ENCODE measurements at places on chromosomes 5 and 9. TPM values are rescaled to one million over a fixed set of nuclear protein-coding genes. Genes with fewer than 3 reads are reported as not detected.

DNA sequence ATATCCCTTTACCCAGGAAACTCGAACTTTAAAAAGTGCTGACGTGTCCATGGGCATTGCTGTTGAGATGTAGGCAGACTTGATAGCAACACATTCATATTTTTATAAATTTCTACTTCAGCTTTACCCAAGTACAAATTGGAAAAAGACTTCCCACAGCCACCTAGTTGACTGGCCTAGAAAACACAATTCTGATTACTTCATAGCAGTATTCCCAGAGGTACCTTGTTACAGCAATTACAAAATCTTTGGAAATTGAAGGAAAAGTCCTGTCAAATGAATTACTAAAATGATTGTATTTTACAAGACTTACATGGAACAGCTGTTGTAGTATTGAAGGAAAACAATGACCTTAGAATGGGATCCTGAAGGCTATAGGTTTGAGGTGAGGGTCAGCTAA is 130.7 kb upstream of the NREP start:
- no peak overlapping the region for H3K4me3 ChIP-seq
- no peak overlapping the region for H3K27ac ChIP-seq
- no peak for DNase-seq
- no peaks in the 10 kb centered on the region for H3K36me3 ChIP-seq
- no peaks in the 10 kb centered on the region for H3K27me3 ChIP-seq
- H3K4me1 ChIP-seq, result no peaks in the 10 kb centered on the region

- no peaks in the 10 kb centered on the region for H3K4me1 ChIP-seq
- H3K36me3 ChIP-seq, result peaks cover 33% of the 10 kb centered on the region
- no peak overlapping the region for H3K4me3 ChIP-seq
- no peak for DNase-seq
- H3K27ac ChIP-seq, result no peak overlapping the region
- no peaks in the 10 kb centered on the region for H3K27me3 ChIP-seq
Measured at GRCh38 chr5:94910721-94911120, 292.3 kb downstream of the SLF1 start.

DNA sequence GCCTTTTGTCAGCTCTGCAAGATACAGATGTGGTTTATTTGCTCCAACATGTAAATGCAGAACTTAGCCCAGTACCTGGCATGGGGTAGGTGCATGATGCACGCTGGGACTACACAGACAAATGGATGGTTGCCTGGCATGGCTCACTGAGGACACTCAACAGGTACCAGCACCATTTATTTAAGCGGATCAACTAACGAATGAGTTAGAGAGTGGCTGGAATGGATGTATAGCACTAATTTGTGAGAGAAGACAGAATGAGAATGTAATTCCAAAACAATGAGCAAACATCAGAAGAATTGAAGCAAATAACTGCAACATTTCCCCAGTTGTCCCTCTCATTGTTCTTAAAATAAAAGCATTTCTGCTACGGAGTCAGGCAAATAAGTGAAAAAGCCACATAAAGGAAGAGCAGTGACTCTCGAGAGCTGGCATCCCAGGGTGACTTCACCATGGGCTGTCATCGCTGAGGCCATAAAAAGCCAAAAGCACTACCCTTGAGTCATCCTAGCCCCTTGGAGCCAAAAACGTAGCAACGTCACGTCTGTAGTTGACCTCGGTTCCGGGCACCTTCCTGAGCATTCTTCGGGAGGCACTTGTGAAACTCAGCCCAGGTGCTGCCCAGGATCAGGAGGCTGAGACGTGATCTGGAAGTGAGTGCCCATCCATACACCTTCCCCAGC is 290.3 kb downstream of the NSG2 start:
- no peak overlapping the region for H3K27ac ChIP-seq
- no peaks in the 10 kb centered on the region for H3K4me1 ChIP-seq
- no peaks in the 10 kb centered on the region for H3K36me3 ChIP-seq
- no peak overlapping the region for H3K4me3 ChIP-seq

GRCh38 chr5:105617436-105618215 is 2053.1 kb downstream of the EFNA5 start:
- H3K4me1 ChIP-seq, result no peaks in the 10 kb centered on the region
- no peaks in the 10 kb centered on the region for H3K36me3 ChIP-seq
- H3K27me3 ChIP-seq, result no peaks in the 10 kb centered on the region

- no peaks in the 10 kb centered on the region for H3K27me3 ChIP-seq
- H3K36me3 ChIP-seq, result no peaks in the 10 kb centered on the region
- no peak overlapping the region for H3K4me3 ChIP-seq
- H3K4me1 ChIP-seq, result no peaks in the 10 kb centered on the region
- DNase-seq, result no peak
Measured at GRCh38 chr5:66223637-66224036, 79.5 kb downstream of the SREK1 start.

DNA sequence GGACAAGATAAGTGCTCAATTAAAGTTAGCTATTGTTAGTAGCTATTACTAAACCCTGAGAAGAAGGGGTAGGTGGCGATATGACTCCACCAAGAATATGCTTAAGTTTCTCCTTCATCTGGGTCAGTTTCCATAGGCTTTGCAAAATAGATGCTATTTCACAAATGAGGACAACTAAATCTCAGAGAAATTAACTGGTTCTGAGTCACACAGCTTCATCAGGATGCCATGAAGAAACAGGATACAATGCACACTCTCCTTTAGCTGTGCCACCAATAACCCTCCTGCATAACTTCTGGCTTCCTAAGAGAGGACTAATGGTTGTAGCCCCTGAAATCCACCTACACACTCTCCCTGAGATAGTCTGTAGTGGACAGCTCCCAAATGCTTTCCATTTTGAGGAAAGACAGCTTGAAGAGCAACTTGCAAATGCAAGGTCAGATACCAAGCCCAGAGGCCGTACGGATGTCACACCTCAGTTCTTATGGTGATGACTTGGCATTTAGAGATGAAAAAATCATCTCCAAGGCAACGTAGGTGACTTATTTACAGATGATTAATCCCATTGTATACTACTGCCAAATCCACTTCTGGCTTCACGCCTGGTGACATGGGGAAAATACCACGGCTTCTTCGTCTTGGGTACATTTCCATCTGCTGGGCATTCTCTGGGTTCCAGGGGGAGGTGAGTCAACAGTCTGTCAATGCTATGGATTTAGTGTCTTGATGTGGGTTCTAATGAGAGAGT is 251.4 kb upstream of the IL12B start:
- no peaks in the 10 kb centered on the region for H3K36me3 ChIP-seq
- no peaks in the 10 kb centered on the region for H3K4me1 ChIP-seq
- no peak overlapping the region for H3K27ac ChIP-seq
- H3K27me3 ChIP-seq, result no peaks in the 10 kb centered on the region

DNA sequence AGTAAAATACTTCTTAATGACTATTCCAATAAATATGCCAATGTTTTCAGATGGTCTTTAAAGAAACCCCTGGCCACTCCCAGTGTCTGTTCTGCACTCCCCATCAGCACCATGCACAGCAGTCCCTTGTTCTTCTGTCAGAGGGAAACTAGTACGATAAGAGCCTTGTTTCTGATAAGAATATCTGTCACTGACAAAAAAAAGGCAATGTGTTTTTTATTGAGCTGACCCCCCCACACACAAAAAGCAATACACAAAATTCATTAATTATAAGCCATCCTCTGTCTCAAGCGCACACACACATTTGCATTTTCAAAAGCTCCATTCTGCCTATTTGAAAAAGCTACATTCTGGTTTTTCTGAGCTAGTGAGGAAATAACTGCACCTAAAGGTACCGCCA is 119.1 kb downstream of the ENC1 start:
- no peak for DNase-seq
- H3K27ac ChIP-seq, result no peak overlapping the region
- H3K4me3 ChIP-seq, result no peak overlapping the region
- H3K36me3 ChIP-seq, result no peaks in the 10 kb centered on the region
- no peaks in the 10 kb centered on the region for H3K27me3 ChIP-seq
- no peaks in the 10 kb centered on the region for H3K4me1 ChIP-seq

The ADAMTS13 gene
- total RNA-seq, result 1.9 TPM

The SCGB3A2 gene
- 624 TPM for total RNA-seq

The LIX1 gene
- total RNA-seq, result not detected

The MYMK gene
- not detected for total RNA-seq

The PKD2L2 gene
- not detected for total RNA-seq

Data from lower lobe of right lung (tissue), 2 donors.